ENCODE measurements at places on chromosomes 12 and 14.

DNA sequence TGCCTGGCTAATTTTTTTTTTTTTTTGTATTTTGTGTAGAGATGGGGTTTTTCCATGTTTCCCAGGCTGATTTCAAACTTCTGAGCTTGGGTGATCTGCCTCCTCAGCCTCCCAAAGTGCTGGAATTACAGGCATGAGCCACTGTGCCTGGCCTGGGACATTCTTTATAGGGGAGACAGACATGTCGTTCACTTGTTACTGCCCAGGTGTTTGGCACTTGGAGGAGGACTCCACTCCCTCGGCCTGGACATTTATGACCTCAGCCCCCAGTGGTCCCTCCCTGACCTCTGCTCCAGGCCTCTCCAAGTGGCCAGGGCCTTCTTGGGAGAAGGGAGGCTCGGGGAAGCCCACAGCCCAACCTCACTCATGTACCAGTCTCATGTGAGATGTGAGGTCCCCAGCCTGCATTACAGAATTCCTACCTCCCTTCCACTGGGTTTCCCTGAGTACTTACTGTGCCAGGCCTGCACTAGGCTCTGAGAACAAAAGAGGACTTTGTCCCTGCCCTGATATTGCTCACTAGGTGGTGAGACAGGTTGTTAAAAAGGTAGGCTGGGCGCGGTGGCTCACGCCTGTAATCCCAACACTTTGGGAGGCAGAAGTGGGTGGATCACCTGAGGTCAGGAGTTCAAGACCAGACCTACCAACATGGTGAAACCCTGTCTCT lies 9.7 kb upstream of the POP5 start:
- DNase-seq: no peak

- no peak for DNase-seq
Measured at GRCh38 chr12:132838410-132839080, 9.9 kb upstream of the GOLGA3 start.

- DNase-seq: no peak
Measured at GRCh38 chr14:75523771-75524171, 1.5 kb downstream of the BATF start.

GRCh38 chr12:63941166-63941800 lies 96.8 kb downstream of the SRGAP1 start:
- no peak for DNase-seq

GRCh38 chr12:50922820-50923219 lies 29.5 kb upstream of the HIGD1C start:
- peak; percentile 73 for DNase-seq

DNA sequence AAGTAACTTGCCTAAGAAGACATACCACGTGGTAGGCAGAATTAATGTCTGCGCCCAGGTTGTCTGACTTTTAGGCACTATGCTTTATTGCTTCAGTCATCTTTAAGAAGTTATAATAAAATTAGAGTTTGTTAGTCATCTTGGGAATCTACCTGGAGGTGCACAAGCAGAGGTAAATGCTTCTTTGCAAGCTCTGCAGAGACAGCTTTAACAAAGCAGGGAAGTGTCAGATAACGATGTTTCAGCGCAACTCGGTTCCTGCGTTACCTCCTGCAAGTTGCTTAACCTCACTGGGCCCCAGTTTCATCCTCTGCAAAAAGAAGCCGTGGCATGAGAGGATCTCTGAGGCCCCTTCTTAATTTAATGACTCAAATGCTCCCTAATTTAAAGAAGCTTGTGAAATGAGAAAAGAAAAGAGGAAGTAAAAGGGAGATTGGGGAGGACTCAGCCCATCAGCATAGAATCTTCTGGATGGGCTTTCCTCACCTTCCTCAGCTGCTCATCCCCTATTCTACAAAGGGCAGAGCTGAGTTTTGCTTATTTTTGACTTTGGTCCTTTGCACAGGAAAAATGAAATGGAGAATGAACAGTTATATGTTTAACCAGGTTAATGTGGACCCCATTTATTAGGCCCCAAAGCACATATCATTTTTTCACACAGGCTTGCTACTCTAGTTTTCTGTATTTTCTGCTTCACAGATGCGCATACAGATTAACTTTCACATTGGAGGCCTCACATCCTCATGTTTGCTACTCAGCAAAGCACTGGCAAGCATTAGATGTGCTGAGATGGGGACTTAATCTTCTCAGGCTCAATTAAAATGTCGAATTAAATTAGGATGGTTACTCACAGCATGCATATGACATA lies 5.1 kb downstream of the ARHGDIB start:
- no peak for DNase-seq

- peak; percentile 71 for DNase-seq
Measured at GRCh38 chr12:108360487-108360886, 21.4 kb upstream of the CMKLR1 start.

DNA sequence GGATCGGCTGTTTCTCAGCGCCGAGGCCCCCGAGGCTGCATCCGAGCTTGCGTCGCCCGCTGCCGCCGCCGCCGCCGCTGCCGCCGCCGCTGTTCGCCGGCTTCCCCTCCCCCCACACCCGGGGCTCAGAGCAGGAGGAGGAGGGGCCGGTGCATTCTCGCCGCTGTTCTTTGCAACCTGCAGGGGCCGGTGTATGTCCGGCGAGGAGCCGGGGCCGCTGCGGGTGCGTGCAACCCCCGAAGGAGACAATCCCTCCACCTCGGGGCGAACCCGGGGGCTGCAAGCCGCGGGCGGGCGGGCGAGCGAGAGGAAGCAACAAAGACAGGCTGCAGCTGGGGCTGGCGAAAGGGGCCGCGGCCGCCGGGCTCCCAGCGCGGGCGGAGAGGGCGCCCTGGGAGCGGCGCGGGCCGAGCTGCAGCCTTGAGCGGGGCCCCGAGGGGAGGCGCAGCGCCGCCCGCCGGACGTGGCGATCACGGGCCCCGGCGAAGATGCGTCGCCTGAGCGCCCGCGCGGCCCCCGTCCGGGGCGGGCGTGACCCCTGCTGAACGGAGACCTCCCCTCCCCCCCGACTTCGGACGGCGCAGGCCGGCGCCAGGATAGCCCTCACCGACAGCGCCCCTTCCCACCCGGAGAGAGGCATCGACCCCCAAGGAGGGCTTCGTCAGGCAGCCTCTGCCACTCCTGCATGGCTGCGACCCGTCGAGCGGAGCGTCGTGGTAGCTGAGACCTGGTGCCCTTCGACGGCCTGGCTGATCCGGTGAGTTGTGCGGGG lies 702 bp downstream of the FAM222A start:
- DNase-seq: peak; percentile 56

GRCh38 chr14:72476657-72477499 lies 417.0 kb downstream of the DPF3 start:
- peak; percentile 98 for DNase-seq

Data from choroid plexus epithelial cell (primary cell).